ENCODE measurements at places on chromosomes 13 and 19.

DNA sequence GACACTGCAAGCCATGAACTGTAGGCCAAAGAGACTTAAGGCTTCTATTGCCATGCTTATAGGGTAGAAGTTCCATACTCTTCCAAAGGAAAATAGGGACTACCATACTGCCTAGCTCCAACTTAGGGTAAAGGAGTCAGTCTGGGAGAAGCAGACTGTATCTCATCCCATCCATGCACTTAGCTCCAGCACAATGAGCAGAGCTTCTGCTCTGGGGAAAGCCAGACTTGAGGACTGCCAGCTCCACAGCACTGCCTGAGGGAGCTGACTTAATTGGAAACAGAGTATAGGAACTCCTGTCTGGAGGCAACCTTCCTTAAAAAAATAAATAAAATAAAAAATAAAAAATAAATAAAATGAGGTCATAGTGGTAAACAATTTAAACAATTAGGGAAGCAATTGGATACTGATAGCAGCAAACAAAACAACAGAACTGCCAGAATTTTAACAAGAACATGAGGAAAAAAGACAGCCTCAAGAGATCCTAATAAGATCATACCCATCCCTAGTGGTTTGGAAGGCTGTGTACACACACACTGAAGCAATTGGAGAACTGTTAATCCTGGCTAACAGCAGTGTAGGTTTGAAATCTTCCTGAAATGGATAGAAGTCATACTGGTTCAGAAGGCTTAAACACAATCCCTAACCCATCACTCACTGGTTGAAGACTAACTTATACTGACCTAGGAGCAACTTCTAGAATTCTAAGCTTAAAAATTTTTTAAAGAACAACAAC, 550.1 kb downstream of the TBC1D4 start:
- DNase-seq = no peak

GRCh38 chr19:4624733-4625362, 14.5 kb upstream of the TNFAIP8L1 start:
- peak; percentile 40 for DNase-seq

- no peak for DNase-seq
Observed at GRCh38 chr13:39374741-39375189, 228.2 kb downstream of the LHFPL6 start.

DNA sequence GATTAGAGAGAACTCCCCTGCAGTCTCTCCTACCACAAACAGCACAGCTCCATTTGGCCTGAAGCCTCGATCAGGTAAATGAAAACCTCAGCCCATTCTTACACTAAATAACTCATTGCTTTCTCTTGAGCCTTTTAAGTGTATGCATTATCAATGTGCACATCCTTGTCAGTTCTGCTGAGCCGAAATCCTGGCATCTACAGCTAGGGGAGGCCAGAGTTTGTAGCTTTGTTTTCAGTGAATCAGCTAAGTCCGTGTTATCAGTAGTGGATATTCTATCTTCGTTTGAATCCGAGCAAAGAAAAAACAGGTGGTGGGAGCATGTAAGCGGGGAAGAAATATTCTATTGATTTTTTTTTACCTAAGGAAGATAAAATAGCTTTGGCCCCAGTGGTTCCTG, 84.4 kb downstream of the ESD start:
- no peak for DNase-seq

DNA sequence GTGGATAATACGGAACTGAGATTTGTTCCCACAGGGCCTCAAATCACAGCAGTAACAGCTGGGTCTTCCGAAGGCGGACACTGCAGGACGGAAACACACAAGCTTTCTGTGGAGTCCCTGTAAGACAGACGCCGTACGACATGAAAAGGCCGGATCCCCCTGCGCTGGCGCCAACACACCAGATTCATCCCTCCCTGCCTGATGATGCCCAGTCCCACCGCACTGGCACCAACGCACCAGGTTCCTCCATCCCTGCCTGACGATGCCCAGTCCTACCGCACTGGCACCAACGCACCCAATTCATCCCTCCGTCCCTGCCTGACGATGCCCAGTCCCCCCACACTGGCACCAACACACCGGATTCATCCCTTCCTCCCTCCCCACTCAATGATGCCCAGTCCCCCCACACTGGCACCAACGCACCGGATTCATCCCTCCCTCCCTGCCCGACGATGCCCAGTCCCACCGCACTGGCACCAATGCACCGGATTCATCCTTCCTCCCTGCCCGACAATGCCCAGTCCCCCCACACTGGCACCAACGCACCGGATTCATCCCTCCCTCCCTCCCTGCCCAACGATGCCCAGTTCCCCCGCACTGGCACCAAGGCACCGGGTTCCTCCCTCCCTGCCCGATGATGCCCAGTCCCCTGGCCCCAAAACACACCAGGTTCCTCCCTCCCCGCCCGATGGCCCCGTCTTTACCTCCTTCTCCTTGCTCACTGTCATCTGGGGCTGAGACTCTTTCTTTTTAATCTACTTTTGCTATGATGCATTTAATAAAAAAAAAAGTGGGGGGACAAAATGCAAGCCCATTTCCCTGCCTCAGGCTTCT, 55.1 kb downstream of the RASA3 start:
- DNase-seq = no peak

- peak; percentile 60 for DNase-seq
Observed at GRCh38 chr19:47427241-47428176, 8.2 kb upstream of the MEIS3 start.

- DNase-seq = no peak
Observed at GRCh38 chr19:28563964-28564921, 648.7 kb downstream of the UQCRFS1 start.

- DNase-seq = no peak
Observed at GRCh38 chr19:35457173-35457572, 9.1 kb downstream of the FFAR2 start.

GRCh38 chr19:1455336-1456120, 5.6 kb downstream of the APC2 start:
- DNase-seq = peak; percentile 77

DNA sequence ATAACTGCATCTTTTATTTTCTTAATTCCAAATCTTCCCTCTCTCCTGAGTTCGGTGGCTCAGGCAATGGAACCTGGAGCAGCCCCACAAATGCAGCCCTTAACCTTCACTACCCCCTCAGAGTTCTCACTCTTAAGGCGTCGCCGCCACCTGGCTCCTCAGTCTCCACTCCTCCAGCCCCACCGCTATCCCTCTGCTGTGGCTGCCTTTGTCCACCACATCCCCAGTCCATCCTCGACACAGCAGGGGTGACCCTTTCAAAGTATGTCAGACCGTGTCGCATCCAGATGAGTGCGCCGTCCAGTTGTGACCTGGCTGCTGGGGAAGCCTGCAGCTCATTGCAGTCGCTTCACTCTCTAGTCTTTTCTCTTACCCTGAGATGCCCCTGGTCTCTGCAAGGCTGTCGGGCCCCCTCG, 1.0 kb downstream of the SPPL2B start:
- DNase-seq = no peak

DNA sequence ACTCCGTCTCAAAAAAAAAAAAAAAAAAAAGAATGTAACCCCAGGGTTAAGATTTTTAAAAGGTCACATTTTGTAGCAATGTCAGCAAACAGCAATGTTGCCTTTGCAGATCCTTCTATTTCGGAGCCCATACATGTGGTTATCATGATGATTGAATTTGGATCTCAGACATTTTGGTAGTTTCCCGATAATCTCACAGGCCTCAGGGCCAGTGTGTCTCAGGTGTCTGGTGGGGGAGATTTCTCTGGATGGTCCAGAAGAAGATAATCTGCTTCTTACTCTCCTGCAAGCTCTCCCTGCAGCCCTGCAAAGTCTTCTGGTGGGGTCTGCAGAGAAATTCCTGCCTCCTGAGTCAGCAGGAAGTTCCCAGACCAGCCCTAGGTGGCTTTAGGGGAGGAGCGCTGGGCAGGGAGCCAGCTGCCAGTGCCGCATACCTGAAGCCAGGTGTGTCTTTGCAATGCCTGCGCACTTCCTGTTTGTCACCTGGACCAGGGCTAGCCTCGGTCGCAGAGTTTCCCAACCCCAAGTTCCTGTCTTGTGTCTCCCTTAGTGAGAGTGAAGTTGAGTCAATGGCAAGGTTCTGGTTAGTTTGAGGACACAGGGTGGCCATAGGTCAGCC, 1.4 kb downstream of the SH2D3A start:
- DNase-seq = no peak

DNA sequence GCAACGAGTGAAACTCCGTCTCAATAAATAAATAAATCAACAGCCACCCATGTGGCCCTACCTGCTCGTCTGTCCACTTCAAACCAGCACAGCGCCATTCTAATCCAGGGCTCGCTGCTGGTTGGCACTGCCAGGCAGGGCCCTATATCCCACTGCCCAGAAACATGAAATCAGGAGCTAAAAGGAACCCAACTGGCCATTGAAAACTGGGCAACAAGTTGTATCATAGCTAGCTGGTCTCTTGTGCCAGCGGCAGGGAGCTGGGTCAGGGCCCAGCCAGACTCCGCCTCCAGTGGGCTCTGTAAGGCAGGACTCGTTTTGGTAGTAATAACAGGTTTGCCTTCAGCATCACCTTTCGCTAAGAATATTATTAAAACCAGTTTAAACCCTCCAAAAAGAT, 39.3 kb downstream of the GGACT start:
- DNase-seq = no peak

DNA sequence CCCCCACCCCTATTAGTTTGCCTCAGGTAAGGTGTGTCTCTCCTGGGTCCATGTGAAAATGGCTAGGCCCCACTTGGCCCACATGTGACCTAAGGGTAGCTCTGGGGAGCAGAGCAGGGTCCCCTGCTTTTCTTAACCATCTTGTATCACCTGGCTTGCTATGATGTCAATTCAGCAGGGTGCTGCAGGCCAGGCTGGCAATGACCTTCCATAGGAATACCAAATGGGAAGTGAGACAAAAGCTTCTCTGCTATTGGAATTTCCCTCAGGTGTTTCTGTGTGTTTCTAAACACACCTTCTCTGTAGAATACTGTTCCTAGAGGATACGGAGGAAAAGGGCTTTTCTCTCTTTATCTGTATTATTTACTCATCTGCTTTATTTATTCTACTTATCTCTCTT, 35.7 kb upstream of the DACH1 start:
- DNase-seq = no peak

DNA sequence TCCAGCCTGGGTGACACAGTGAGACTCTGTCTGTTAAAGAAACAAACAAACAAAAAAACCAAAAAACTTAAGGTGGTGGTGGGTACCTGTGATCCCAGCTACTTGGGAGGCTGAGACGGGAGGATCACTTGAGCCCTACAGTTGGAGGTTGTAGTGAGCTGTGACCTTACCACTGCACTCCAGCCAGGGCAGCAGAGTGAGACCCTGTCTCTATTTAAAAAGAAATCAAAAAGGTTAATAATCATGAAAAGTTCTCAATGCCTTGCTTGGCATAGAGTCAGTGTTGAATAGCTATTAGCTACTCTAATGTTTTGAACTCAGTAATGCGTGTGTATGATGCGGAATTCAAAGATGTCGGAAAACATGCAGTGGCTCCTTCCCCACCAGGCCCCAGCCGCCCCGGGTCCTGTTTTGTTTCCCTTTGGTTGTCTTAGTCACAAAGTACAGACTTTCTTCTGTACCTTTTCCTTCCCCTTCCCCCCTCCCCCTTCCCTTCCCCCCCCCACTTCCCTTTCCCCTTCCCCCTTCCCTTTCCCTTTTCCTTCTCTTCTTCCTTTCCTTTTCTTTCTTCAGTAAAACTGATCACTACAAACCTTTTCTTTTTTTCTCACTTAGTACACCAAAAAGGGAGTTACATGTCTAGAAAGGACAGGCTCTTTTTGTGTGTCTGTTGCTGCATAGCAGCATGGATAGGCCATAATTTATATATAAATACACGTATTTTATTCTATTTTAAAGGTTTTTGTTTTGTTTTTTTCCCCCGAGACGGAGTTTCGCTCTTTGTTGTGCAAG, 35.2 kb downstream of the DNM2 start:
- no peak for DNase-seq

DNA sequence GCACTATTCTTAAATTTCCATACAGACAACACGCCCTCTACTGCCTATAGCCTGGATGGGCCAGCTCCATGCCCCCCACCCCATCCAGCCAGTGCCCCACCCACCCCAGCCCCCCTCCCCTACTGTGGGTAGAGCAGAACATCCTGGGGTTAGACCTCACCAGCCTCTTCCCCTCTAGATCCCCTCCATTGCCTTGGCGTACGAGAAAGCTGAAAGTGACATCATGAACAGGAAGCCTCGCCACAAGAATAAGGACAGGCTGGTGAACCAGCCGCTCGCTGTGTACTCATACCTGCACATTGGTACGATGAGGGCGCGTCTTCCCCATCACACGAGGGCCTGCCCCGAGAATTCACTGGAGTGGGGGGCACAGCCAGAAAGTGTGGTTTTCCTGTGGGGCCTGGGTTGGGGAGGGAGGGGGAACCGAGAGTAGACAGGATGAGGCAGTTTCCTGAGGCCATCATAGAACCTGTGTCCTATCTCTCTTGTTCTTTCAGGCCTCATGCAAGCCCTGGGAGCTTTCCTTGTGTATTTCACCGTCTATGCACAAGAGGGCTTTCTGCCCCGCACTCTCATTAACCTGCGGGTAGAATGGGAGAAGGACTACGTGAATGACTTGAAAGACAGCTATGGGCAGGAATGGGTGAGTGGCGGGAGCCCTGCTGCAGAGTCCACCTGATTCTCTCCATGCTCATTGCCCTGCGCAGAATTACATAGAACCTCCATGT, 29.1 kb downstream of the ATP12A start:
- DNase-seq = no peak

DNA sequence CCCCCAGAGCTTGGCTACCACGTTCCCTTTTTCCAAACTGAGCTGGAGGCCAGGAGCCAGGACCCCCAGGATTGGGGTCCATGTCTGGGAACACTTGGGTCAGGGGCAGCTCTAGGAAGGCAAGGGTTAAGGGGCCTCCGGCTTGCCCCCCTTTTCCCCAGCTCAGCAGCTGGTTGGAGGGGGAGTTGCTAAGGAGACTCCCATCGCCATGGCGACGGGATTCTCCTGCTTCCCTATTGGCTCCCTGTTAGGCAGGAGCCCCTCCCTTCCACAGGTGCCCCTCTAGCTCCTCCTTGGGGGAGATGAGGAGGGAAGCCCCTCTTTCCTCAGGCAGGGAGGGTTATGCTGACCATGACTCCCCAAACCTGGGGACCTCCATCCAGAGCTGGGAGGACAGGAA, 33.9 kb downstream of the PDE4A start:
- peak; percentile 18 for DNase-seq

- peak; percentile 22 for DNase-seq
Observed at GRCh38 chr13:108700422-108701170, 71.2 kb downstream of the MYO16 start.

- no peak for DNase-seq
Observed at GRCh38 chr19:33821871-33822270, 25.2 kb downstream of the KCTD15 start.

GRCh38 chr19:38046254-38047048, 139.4 kb downstream of the SIPA1L3 start:
- DNase-seq = no peak

- no peak for DNase-seq
Observed at GRCh38 chr19:43748685-43749084, 6.1 kb downstream of the SMG9 start.

- peak; percentile 30 for DNase-seq
Observed at GRCh38 chr13:72530471-72530870, 197.0 kb downstream of the MZT1 start.

GRCh38 chr13:93226065-93226622, 463 bp upstream of the GPC6 start:
- DNase-seq = no peak

GRCh38 chr13:100230769-100231149, 141.9 kb downstream of the PCCA start:
- no peak for DNase-seq

Data from cardiac fibroblast (primary cell).